GF-D8 (cell line): ENCODE measurements at places on chromosomes 7 and 10.

DNA sequence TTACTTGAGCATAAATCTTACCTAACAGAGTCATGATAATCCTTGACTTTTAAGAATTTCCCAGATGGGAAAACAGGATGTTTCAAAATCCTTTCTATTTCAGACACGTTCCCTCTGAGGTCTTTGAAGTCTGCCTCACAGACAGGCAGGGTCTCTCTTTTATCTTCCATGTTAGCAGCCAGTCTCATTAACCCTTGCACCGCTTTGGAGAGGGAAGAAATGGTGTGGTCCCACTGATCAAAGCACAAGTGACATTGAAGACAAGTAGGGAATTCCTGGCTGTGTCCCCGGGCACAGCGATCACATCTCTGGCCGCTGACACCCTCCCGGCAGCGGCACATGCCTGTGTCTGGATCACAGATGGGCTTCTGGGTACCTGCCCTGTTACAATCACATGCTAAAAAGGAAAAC, 52.7 kb upstream of the LAMB1 start:
- no peak for DNase-seq

DNA sequence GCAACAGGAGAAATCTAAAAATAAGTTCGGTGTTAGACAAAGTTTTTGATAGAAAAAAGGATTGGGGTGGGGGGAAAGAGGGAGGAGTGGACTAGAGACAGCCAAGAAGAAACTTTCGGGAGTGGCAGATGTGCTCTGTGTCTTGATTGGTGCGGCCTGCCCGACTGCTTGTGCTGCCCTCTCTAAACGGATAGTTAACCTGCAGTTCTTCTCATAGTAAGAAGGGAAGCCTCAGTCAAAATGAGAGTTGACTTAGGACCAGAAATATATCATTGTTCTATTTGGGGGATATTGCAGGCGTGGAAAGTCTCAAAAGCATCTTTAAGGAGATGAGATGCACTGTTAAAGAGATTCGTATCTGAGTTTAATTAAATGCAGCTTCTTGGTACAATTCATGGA, 39.3 kb downstream of the UBE3C start:
- no peak for DNase-seq

GRCh38 chr10:75430000-75430763, 1.2 kb upstream of the LRMDA start:
- DNase-seq, result peak; percentile 91

DNA sequence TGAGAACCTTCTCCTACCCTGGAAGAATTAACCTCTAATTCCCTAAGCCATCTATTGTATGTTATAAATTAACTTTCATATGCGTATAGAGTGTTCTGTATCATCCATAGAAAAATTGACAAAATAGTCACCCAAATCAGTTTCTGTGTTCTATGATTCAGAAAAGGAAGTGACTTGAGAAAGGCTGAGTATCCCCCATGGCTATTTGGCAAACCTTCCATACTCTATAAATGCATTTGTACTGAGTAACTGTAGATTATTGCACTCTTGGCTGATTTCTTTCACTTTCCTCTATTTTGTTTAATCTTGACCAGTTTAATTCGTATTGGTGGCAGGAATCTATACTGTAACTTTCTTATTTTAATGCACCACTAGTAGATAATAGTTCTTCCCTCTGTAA, 182.2 kb downstream of the HTR7 start:
- DNase-seq, result no peak

GRCh38 chr10:94193466-94193924, 169.2 kb downstream of the NOC3L start:
- DNase-seq, result no peak

- no peak for DNase-seq
These were observed 214.1 kb downstream of the ADARB2 start for GRCh38 chr10:1523221-1523620.

- no peak for DNase-seq
These were observed 3.0 kb downstream of the PCLO start for GRCh38 chr7:83159731-83160130.

GRCh38 chr7:104005197-104005596, 15.7 kb upstream of the RELN start:
- no peak for DNase-seq

GRCh38 chr7:51327287-51327717, 10.7 kb upstream of the COBL start:
- no peak for DNase-seq

DNA sequence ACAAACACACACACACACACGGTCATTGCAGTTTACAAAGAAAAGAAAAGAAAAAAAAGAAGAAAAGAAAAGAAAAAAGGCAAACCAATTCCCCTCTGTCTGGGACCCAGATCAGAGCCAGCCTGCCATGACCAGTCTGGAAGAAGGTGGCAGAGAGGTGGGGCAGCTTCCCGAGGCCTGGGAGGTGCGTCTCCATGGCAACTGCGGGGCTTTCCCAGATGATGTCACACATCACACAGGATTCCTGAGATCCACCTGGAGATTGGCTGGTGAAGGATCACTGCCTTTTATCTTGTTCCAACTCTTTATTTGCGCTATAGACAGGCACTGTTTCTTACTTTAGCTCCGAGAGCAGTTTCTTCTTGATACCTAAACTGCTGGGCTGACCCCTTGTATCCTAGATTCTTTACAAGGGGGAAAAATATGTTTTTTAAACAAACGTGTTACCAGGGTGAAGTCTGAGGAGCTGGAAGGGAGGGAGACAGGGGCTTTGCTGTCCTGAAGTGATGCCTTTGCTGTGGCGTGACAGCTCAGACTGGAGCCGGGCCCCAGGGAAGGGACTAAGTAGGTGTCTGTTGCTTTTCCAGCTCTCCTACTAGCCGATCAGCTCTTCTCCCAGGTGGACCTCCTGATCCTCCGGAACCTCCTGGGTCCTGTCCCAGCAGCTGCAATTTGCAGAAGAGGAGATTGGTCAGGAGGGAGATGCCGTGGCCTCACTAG, 298.5 kb downstream of the KLF6 start:
- no peak for DNase-seq

GRCh38 chr10:124213471-124213870, 120.1 kb upstream of the CHST15 start:
- no peak for DNase-seq

- no peak for DNase-seq
These were observed 331.5 kb downstream of the PLXDC2 start for GRCh38 chr10:20147684-20148083.

DNA sequence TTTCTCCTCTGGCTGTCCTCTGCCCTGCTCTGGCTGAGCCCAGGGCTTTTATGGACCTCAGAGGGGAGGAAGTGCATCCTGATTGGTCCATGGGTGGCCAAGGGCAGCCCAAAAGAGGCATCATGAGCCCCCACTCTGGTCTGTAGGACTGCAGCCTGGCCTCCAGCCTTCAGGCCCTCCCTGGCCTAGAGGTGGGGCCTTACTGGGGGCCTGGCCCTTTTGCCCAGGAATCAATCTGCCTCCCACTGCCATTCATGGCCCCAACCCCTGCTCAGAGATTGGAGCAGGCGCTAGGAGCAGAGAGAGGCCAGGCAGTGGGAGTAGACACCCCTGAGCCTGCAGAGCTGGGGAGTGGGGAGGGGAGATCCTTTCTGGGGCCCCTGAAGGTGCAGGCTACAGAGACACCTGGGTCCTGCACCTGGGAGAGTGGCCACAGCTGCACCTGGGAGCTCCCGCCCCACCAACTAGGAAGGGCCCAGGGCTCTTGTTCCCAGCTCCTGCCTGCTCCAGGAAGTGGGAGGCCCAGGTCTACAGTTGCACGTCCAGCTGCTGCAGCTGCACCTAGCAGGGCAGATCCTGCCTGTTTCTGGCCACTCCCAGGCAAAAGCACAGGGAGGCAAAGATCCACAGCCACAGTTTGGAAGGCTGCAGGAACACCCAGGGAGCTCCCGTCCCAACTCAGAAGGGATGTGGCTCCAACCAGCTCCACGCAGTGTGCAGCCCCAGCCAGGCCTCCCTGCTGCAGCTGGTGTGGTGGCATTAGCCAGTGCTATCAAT, 6.4 kb upstream of the DYNC2I1 start:
- no peak for DNase-seq

DNA sequence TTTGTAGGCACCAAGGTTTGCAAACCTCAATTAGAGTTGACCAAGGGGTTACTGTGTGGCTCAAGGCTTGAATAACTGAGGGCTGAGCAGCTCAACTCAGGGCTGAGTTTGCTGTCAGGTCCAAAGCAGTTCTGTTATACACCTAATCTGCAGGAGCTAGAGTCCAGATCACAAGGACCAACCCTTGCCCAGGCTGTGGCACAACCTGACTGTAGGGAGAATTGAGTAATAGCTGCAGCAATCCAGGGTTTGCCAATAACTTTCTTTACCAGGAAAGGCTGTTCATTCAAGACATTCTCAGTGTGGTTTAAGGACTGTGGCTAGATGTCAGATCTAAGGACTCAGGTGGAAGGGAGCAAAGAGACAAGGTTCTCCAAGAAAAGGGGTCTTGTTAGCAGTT, 115.6 kb upstream of the IMMP2L start:
- no peak for DNase-seq
